Stimulated activated CD8-positive, alpha-beta memory T cell treated with anti-CD3 and anti-CD28 coated beads, Interleukin-4, amount 100 ng/mL, for 1 hour (primary cell): ENCODE measurements at places on chromosomes 1 and 21.

- DNase-seq, result no peak
Observed at GRCh38 chr1:78672428-78672827, 22.8 kb downstream of the IFI44 start.

DNA sequence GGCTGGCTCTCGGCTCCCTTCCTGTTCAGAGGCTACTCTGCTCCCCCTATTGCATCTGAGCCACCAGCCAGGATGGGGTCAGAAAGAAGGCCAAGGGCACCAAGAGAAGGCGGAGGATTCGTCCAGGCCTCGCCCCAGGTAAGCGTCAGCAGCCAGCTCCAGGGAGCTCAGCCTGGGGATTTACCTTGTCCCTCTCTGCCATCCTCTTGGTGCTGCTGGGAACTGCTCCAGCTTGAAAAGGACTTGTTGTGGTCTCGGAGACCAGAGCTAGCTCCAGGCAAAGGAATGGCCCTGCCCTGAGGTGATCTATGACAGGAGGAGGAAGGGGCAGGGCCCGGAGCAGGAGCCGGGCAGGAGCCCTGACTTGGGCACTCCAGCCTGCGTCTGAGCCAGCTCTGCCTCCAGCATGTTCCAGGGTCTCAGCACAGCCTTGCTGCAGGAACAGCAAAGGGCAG is 113.7 kb upstream of the IFFO2 start:
- DNase-seq, result no peak

GRCh38 chr1:159970932-159971342 is 16.9 kb upstream of the SLAMF9 start:
- no peak for DNase-seq

- no peak for DNase-seq
Observed at GRCh38 chr1:55823541-55824250, 608.5 kb upstream of the USP24 start.

DNA sequence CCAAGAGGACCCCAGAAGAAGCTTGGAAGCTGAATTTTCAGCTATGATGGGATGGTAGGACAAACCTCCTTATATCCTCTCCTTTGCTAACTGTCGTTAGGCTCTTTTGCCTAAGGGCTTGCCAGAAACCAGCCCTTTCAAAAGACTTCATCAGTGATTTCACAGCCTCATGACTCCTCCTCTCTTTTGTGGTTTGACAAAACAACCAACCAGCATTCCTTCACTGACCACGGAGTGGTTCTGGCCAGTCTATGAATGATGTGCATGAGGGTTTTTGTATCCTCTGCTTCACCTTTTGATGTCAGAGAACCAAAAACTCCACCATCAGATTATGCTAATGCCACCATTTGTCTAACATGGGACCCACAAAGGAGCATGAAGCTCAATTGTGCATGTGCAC is 116.9 kb upstream of the COA6 start:
- no peak for DNase-seq

- no peak for DNase-seq
Observed at GRCh38 chr1:165525708-165526107, 18.1 kb upstream of the LRRC52 start.

DNA sequence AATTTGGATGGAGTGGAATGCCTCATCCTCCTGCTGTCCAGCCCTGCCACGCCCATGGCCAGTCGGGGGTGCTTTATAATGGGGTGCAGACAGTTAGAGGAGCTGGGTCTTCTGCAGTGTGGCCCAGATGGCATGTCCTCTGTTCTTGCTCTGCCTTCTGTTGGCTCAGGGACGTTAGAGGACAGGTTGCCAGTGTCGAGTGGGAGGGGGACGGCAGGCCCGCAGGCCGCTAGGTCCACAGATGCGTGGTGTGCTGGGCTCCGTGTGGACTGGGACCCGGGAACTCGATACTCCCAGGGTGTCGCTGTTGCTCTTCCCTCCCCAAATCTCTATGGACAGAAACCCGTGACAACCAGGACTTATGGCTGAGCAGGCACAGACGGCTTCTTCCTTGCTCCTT is 33.3 kb downstream of the SIM2 start:
- DNase-seq, result no peak

- DNase-seq, result no peak
Observed at GRCh38 chr1:35894183-35894582, 11.2 kb downstream of the AGO1 start.

GRCh38 chr1:246434335-246434734 is 72.7 kb downstream of the SMYD3 start:
- DNase-seq, result no peak

DNA sequence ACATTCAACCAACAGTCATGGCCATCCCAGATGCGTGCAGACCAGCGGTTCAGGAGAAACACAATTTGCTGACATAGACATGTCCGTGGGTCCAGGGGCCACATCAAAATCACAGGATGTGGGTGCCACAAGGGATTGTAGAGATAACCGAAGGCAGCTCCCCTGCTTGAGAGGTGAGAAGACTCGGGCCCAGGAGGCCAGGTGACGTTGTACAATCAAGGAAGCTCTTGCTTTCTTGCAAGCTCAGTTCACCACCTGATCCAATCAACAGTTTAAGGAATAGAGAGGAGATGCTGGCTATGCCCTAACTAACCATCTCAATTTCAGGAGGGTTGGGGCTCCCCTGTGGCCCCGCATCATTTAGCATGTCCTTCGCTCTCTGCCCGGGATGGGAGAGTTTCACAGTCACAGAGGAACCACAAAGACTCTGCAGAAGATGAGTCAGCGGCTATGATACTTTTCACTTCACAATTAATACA is 19.5 kb downstream of the UBASH3A start:
- no peak for DNase-seq

DNA sequence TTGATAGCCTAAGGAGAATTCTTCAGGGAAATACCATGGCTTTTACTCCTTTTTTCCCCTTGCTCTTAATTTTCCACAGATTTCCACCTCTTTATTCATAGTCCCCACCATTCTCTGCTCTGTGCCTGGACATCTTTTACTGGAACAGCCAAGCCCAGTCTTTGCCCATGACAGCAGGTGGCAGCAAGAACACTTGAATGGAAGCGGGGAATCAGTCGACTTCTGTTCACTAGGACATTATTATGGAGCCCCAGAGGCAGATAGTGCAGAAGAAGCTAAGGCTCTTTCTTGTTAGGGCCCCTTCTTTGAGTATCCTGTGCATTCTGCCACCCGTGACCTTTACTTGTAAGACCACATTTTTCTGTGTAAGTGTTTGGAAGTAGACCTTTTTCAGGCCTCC is 6.3 kb downstream of the OR14I1 start:
- DNase-seq, result no peak

GRCh38 chr1:40308036-40308727 is 8.9 kb downstream of the COL9A2 start:
- no peak for DNase-seq

DNA sequence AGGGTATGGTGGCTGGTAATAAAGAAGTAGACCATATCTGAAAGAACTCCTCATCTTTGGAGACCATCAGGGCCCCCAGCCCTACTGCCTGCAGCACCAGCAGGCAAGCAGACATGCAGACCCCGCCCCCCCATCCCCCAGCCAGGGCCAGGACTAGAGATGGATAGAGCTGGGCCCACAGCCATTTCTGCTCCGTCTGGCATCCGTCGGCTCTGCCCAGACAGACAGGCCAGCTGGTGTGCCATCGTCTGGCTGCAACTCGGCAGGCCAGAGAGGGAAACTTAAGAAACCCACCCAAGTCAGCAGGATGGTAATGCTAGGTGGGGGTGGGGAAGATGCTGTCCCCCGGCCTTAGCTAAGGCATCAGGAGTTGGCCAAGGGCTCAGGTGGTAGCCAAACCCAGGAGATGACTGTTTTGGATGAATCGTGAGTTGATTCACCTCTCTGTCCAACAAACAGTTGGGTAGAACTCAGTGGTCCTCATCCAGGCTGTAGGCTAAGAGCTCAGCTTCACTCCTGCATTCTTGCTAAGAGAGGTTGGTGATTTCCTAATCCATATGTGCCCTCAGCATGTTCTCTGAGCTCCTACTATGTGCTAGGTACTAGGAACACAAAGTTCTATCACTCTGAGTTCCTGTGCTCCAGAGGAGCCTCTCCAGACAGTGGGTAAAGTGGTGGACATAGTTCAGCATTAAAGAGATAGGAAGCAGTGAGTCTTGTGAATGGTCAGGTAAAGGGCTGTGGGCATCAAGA is 23.2 kb upstream of the TMEM222 start:
- no peak for DNase-seq

- DNase-seq, result no peak
Observed at GRCh38 chr21:44778499-44778911, 23.1 kb downstream of the UBE2G2 start.

- no peak for DNase-seq
Observed at GRCh38 chr1:119492763-119493162, 14.2 kb upstream of the HSD3B1 start.

- no peak for DNase-seq
Observed at GRCh38 chr21:26804895-26805609, 40.2 kb downstream of the ADAMTS1 start.

DNA sequence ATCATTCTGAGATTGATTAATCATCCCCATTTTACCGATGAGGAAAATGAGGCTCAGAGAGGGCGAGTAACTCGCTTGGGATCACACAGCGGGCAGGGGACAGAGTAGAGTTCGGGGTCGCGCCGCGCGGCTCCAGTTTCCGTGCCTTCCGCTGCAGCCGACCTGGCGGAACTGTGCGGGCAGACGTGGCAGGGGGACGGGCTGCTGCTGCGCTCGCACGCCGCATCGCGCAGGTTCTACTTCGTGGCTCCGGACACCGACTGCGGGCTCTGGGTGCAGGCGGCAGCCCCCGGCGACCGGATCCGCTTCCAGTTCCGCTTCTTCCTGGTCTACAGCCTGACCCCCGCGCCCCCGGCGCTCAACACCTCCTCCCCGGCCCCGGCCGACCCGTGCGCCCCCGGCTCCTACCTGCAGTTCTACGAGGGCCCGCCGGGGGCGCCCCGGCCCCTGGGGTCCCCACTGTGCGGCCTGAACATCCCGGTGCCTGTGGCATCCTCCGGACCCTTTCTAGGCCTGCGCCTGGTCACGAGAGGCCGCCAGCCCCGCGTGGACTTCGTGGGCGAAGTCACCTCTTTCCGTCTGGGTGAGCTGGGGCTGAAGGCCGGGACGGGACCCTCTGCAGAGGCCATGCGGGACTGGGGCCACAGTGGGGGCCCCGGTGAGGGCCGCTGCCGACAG is 2.3 kb downstream of the LDLRAD2 start:
- DNase-seq, result no peak

DNA sequence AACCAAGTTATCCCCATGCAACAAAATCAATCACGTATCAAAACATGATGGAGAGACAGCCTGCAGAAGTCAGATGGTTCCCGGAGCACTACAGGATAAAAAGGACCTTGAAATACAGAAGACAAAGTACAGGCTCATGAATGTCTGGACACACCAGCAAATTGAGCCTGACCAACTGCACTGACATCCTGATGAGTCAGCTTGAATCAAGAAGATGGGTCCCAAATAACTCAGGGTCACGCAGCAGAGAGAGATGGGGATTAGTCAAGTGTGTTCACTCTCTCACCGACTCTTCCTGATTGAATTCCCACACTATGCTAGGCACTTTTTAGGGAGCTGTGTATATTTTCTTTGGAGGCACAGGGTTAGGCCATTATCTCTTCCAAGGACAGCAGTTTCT is 71.1 kb upstream of the DIRAS3 start:
- DNase-seq, result no peak

GRCh38 chr1:113281550-113281949 is 108.8 kb upstream of the MAGI3 start:
- DNase-seq, result no peak

DNA sequence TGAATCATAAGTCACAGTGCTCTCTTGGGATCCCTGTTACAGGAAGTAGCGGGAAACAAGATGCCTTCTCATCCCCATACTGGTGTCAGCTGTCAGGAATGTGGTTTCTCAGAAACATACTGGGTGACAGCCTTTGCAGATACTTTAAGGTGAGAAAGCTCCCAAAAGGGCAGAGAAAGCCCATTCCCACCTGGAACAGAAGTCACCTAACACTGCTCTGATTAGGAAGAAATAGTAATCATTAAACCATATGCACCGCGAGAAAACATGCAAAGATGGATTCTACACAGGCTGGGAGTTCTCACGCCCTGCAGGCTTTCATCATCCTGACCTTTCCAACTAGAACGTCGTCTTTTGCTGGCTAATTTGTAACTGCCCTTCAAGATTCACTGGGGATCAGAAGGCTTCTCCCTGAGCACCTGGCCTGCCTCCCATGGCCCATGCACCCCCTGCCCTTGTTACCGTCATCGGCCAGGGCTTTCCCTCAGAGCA is 46.2 kb upstream of the SLC44A3 start:
- no peak for DNase-seq

DNA sequence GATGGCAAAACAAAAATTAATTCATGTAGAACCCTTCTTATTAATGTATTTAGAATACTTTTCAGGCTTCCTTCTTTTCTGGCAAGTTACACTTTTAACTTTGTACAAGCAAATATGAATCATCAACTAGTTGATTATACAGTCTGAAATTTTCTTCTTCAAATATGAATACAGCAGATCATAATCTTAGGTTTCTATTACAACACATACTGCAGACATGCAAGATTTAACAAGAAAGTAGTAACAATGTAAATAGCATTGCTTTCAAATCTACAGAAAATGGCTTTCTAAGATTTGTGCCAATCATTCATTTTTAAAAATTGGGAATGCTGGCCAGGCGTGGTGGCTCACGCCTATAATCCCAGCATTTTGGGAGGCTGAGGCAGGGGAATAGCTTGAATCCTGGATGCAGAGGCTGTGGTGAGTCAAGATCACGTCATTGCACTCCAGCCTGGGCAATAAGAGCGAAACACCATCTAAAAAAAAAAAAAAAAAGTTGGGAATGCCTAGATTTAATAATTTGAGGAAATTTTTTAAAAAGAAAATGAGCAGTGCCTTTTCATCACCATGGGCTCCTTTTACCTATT is 68.4 kb upstream of the DPYD start:
- no peak for DNase-seq

DNA sequence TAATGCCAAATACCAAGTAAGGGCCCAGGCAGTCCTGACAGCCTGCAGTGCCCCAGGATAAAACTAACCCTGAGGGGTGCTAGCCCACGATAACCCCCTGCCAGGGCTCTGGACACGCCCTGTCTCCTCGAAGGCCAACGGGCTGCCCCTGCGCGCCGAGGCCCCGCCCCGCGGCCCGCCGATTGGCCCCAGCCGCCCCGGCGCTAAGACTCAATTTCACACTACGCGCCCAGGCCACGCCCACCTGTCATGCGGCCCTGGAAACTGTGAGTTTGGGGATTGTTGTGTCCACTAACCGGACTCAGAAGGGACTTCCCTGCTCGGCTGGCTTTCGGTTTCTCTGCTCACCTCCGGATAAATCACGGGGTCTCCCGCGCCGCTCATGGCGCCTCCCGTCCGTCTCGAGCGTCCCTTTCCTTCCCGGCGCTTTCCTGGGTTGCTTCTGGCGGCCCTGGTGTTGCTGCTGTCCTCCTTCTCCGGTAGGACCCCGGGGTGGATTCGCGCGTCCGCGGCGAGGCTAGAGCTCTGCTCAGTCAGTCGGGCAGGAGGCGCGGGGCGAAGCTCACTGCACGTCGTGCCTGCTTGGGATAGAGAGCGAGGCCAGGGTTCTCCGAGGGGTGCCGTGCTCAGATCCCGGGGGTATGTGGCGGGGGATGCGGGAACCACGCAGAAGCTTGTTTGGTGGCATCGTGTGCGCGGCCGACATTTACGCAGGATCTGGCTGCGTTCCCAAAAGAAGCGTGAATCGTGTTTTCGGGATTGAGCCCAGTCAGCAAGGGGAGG is at the start of gene CR1L:
TSS of gene CR1L (plus strand) at position 282 of the 783 bp plus-strand sequence. CDS start at position 383, 101 bp downstream.
- peak; percentile 31 for DNase-seq
